ENCODE measurements at places on chromosomes 12 and 14.

DNA sequence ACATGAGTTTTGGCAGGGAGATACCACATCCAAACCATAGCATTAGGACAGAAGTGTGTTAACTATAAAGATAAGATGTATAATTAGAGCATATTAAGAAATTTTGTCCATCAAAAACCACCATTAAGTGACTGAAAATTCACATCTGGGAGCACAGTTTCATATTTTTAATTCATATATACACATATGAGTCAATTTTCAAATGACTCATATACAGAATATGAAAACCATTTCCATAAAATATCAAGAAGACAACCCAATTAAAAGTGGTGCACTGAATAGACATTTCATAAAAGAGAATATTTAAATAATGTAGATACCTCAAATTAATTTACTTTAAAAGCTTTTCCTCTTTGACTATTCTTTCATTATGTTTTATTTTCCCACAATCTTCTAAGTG is 25.3 kb downstream of the MUCL1 start:
- no peak for DNase-seq

DNA sequence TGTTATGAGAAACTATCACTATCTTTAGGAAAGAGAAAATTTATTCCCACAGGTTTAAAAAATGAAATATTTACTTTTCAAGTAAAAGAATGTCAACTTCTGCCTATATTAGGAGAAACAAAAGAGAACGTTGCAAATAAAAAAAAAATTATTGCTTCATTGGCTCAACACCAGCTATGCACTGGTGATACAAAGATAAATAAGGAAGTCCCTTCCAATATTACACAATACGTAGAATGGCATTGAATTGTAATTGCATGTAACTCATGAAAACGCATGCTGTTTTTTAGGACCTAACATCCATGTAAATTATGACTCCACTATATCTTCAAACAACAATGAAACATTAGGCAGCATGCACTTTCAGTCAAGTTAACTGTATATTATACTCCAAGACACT is 56.4 kb upstream of the RERGL start:
- no peak for DNase-seq

GRCh38 chr12:53071591-53072551 is 7.3 kb downstream of the SPRYD3 start:
- no peak for DNase-seq

GRCh38 chr12:56572288-56572687 is 50.7 kb downstream of the RBMS2 start:
- no peak for DNase-seq

DNA sequence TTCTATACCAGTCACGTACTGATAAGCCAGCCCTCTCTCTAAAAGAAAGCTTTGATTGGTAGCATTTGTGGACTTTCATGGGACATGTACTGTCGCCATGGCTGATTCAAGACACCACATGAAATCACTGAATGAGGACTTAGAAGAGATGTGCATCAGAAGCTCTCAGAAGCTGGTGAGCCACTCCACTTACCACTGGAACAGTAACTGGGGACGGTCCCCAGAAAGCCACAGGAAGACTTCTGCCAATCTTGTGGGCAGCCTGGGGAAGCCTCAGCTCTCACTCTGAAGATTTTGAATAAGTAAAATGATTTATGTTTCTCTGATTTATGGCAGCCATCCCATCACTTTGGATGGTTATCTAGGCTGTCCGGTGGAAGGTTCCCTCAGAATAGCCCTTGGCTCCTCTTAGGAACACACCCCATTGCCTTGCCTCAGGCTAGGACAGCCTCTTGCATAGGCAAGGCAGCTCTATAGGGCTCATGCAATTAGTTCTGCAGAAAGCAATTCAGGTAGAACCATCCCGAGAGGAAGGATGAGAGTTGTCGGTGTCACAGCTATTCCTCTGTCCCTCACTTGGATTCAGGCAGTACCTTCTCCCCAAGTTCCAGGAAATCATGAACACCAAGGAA is 9.8 kb downstream of the DHRS1 start:
- no peak for DNase-seq
